ENCODE measurements at places on chromosomes 11 and 22.

GRCh38 chr11:121671283-121672168, 218.8 kb upstream of the SORL1-AS1 start:
- DNase-seq = no peak

DNA sequence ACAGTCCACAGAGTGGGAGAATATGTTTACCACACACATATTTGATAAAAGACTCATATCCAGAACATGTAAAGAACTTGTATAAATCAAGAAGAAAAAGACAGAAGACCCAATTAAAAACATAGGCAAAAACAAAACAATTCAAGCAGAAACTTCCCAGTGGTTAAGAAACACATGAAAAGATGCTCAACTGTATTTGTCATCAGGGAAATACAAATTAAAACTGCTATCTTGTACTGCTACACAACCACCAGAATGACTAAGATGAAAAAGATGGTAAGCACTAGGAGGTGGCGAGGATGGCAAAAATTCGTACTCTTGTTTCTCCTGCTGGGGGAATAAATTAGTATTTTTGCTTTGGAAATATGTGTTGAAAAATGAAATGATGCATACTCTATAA, 192.3 kb upstream of the C11orf87 start:
- no peak for DNase-seq

- no peak for DNase-seq
Observed at GRCh38 chr11:124168796-124169195, 14.3 kb upstream of the OR10D3 start.

GRCh38 chr11:8190431-8190830, 21.6 kb upstream of the RIC3 start:
- DNase-seq = no peak

- DNase-seq = no peak
Observed at GRCh38 chr11:69947059-69947792, 128.0 kb upstream of the FGF3 start.

- DNase-seq = no peak
Observed at GRCh38 chr22:19568337-19569275, 44.4 kb upstream of the CLDN5 start.

DNA sequence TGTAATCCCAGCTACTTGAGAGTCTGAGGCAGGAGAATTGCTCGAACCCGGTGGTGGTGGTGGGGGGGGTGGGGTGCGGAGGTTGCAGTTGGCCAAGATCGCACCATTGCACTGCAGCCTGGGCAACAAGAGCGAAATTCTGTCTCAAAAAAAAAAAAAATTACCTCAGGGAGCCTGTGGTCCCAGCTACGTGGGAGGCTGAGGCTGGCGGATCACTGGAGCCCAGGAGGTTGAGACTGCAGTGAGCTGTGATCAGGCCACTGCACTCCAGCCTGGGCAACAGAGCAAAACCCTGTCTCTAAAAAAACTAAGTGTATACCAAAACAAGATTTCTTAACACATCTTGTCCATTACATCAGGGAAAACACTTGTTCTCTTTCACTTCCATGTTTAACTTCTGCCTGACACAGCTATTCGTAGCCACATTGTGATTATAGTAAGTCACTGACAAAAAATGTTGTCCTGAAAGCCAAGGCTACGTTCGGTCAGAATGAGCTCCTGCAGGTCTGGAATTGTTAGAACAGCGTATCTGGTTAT, 1.4 kb downstream of the TMEM80 start:
- no peak for DNase-seq

GRCh38 chr22:43508489-43508888, 96.7 kb downstream of the MPPED1 start:
- no peak for DNase-seq

GRCh38 chr11:48307760-48308386, 1.9 kb downstream of the OR4S1 start:
- no peak for DNase-seq

GRCh38 chr11:68380786-68381622, 68.6 kb downstream of the LRP5 start:
- no peak for DNase-seq

DNA sequence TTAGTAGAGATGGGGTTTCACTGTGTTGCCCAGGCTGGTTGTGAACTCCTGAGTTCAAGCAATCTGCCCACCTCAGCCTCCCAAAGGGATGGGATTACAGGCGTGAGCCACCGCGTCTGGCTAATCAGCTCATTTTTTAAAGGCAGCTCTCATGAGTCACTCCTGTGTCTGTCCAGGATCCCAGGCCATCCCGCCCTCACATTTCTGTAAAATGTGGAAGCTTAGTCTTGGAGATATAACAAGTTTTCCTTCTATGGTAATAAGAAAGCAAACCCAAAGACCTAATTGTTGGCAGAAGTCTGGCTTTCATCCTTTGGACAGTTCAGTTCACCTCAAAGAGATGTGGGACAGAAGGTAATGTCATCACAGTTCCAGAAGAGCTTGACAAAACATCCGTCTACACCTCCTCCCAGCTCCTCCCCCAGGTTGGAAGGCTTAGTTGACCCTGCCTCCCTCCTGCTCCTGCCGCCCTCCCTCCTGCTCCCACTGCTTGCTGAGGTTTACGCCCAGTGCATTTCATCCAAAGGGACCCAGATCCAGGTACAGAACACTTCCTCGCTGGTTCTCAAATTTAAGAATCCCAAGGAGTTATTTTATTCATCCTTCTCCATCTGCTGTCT, 6.4 kb downstream of the DRD2 start:
- DNase-seq = no peak

GRCh38 chr11:110317516-110317932, 21.1 kb upstream of the RDX start:
- DNase-seq = peak; percentile 84

- DNase-seq = no peak
Observed at GRCh38 chr22:17359501-17359900, 9.8 kb upstream of the CECR2 start.

DNA sequence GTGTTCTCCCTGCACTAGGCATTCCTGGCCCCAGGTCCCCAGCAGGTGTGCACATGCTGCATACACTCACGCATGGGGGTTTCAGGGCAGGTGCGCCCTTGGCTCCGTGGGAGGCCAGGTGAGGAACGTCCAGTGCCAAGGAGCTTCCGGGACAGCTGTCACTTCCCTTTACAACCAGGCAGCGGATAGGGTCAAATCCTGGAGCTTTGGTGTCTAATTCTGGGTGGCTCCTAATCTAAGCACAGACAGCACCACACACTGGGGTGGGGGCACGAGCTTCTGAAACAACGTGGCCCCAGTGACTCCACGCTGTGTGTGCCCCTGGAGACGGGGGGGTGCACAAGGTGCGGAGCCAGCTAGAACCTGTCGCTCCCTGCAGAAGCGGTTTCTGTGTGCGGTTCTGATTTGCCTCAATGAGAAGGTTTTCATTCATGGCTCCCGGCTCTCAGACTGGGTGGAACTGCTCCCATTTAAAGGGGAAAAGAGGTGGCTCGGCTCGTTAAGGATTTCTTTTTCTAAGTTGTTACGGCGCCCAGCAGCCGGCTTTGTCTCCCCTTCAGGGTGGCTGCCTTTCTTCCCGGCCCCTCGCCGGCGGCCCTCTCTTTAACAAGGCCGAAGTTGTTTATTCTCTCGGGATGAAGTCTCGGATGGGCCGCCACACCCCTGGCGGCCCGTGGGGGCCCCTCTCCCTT, 5.0 kb downstream of the CCND1 start:
- no peak for DNase-seq

All from NCI-H1417 treated with DMSO at 0.1 percent for 48 hours (cell line).